Cerebellar cortex (tissue), 1 donor: ENCODE measurements at places on chromosomes 7 and 10.

DNA sequence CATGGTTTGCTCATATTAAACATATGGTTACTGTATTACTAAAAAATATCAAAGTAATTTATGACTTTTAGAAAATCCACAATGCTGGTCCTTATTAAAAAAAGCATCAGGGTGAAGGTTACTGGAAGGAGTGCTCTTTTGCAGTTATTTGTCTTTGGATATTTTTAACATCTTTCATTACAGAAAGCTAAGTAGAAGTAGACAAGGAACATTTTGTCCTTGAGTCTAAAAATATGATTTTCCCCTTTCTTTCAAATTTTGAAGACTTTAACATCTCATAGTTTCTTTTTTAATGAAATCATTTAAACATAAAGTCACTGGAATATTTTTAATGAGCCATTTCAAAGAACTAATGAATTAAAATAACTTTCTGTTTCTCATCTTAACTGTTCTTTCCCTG lies 110.1 kb upstream of the TNS3 start:
- no peak for DNase-seq

DNA sequence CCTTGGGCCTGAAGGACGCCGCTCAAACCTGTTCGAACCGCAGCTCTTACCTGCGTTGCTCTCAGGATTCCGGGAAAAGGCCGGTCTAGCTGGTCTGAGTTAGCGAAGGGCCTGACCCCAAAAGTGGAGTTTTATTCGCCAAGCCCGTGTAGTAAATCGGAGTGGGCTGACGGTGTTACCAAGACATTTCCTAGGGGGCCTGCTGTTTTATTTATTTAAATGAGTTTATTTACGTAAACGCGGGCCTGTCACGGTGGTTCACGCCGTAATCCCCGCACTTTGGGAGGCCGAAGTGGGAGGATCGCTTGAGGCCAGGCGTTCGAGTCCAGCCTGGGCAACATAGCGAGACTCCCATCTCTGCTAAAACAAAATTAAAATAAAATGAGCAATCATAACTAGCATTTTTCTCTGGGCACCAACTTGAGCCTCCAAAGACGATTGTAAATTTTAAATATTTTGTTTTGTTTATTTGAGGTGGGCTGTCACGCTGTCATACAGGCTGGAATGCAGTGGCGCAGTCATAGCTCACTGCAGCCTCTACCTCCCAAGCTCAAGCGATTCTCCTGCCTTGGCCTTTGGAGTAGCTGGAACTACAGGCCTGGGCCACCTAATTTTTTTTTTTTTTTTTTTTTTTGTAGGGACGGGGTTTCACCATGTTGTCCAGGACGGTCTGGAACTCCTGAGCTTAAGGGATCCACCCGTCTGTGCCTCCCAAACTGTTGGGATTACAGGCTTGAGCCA lies 903 bp downstream of the ZNF655 start:
- no peak for DNase-seq

GRCh38 chr7:55086413-55087201 lies 67.8 kb downstream of the EGFR start:
- no peak for DNase-seq

DNA sequence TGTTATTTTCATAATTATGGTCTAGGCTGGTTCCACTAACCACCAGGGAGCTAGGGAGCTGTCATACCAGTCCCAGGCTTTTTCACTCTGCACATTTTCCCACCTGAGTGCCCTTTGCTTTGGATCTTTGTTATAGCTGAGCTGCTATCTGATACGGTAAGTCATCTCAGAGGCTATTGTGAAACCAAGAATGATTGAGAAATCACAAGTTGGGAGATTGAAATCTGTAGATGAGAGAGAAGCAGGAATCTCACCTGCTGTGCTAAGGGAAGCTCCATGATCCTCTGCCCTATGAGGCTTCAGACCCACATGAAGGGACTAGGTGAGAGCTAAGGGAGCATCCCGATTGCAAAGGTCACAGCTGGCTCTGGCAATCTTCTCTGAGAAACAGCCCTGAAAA lies 307.8 kb downstream of the REEP3 start:
- no peak for DNase-seq

GRCh38 chr7:28626221-28626620 lies 213.9 kb downstream of the CREB5 start:
- DNase-seq, result no peak

- no peak for DNase-seq
Measured at GRCh38 chr7:15891151-15891881, 204.8 kb upstream of the MEOX2 start.
